Left ventricle myocardium inferior (tissue), 1 donor: ENCODE measurements at places on chromosomes 7 and 10. TPM values are rescaled to one million over a fixed set of nuclear protein-coding genes. Genes with fewer than 3 reads are reported as not detected.

DNA sequence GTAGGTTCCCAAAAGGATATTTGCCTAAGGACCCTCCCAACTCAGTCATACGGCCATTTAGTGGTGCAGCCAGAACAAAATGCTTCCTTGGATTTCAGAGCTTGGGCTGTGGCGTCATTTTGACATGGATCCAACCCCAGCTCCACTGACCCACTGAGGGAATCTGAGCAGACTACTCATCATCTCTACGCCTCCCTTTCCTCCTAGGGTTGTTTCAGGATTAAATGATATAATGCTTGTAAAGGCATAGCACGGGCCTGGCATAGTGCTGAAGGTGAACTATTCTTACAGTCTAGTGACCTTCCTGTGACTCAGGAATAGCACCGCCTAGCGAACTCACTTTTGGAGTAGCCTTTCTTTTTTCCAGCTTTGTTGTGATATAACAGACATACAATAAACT, 70.3 kb upstream of the LOXL4 start:
- peaks cover 23% of the 10 kb centered on the region for H3K4me1 ChIP-seq
- no peak for DNase-seq
- H3K4me3 ChIP-seq = no peak overlapping the region
- no peak overlapping the region for H3K27ac ChIP-seq
- no peaks in the 10 kb centered on the region for H3K36me3 ChIP-seq

DNA sequence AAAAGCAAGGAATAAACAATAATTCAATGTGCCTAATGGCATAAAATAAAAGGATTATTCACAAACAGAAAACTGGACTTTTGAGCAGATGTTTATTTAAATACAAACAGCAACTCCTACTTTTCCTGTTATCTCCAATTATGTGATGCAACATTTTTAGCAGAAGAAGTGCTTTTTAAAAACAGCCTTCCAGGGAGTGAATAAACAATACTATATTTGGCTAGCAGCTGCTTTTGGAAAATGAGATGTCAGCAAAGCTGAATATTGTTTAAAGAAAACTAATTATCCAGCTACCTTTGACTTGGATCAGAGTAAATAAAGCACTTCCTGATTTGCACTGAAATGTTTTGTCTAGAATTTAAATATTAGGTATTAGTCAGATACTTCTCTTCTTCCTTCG, 23.2 kb downstream of the CDK1 start:
- DNase-seq = no peak
- peaks cover 5% of the 10 kb centered on the region for H3K4me1 ChIP-seq
- no peaks in the 10 kb centered on the region for H3K27me3 ChIP-seq
- H3K27ac ChIP-seq = no peak overlapping the region

DNA sequence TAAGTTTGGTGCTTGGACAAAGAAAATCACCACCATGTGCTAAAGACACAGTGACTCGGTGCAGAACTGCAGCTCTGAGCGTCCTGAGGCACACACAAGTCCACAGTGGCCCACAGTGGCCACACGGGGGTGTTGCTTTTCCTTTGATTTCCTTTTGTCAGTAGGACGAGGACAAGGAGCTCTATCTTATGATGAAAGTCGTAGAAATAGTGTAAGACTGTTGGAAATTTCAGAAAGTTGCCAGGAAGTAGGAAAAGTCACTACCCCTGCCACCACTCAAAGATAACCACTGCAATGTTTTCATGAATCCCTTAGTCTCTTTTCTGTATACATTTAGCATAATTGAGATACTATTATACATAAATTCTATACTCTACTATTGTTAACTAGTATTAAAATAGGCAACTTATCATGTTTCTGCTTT, 146.0 kb downstream of the TNS3 start:
- H3K36me3 ChIP-seq = peaks cover 16% of the 10 kb centered on the region
- H3K27me3 ChIP-seq = no peaks in the 10 kb centered on the region
- DNase-seq = peak; percentile 63
- no peak overlapping the region for H3K27ac ChIP-seq
- peaks cover 8% of the 10 kb centered on the region for H3K4me1 ChIP-seq

GRID2IP gene
- not detected for total RNA-seq

DNA sequence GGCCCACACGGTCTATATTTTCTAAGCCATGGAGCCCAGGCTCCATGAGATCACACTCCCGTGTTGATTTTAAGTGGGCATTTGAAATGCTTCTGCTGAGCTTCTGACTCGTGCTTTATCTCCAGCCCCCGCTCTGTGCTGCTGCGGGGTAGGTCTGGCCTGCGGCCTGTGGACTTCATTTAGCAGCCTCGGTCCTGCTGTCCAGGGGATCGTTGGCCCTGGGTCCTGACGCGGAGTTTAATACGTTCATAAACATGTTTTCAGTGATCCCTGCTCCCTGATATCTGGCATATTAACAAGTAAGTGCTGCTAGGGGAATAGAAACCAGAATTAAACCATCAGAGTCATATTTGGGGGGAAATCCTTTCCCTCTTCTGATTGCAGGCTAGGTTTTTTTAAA, 540.3 kb upstream of the MGMT start:
- H3K4me3 ChIP-seq = no peak overlapping the region
- DNase-seq = peak; percentile 60
- H3K36me3 ChIP-seq = no peaks in the 10 kb centered on the region
- H3K27me3 ChIP-seq = peaks cover 68% of the 10 kb centered on the region
- H3K27ac ChIP-seq = peak overlapping the region; percentile 79

RAMP3 gene
- 30.7 TPM for total RNA-seq

OLAH gene
- not detected for total RNA-seq

DNA sequence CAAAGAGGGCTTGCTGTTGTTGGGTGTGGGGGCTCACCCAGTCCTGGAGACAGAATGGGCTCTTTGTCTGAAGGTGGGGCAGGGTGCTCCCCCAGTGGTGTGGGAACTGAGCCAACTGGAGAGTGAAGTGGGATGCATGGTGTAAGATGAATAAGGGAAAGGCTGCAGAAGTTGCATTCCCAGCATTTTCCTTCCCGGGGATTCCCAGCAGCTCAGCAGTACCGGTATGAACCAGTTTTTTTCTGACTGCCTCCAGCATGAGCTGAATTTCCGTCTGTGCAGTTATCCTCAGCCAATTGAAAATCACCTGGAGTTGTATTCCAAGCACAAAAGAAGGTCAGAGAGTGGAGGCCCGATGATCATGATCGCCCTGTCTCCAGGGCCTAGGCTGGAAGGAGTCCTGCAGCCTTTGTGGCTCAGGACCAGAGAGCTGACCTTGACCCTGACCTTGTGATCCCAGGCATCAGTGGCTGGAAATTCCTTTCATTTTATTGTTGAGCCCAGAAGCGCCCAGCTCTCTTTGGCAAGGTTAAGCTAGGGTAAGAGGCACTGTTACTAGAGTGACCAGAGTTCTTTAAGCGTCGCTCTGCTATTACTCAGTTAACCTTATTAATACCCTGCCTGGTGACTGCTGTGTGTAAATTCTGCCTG, 33.4 kb downstream of the OGDH start:
- H3K4me1 ChIP-seq = peaks cover 91% of the 10 kb centered on the region
- H3K27ac ChIP-seq = peak overlapping the region; percentile 86
- DNase-seq = peak; percentile 36
- no peaks in the 10 kb centered on the region for H3K27me3 ChIP-seq

DNA sequence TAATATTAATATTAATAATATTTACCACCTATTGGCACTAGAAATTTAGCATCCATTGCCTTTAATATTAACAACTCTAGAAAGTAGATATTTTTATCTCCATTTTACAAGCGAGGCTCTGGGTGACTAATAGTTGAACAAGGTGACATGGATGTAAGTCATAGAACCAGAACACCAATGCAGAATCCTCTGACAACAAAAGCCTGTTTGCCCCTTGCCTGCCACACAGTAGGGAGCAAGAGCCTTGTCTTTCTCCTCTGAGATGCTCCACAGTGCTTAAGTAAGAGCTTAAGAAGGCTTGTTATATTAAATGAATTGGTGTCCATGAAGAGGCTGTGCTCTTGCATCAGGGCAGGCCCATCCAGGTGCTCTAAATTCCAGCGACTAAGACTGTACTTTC, 51.2 kb upstream of the LBX1 start:
- peaks cover 73% of the 10 kb centered on the region for H3K27me3 ChIP-seq
- no peak for DNase-seq
- H3K4me3 ChIP-seq = no peak overlapping the region
- no peak overlapping the region for H3K27ac ChIP-seq
- H3K36me3 ChIP-seq = no peaks in the 10 kb centered on the region

DNA sequence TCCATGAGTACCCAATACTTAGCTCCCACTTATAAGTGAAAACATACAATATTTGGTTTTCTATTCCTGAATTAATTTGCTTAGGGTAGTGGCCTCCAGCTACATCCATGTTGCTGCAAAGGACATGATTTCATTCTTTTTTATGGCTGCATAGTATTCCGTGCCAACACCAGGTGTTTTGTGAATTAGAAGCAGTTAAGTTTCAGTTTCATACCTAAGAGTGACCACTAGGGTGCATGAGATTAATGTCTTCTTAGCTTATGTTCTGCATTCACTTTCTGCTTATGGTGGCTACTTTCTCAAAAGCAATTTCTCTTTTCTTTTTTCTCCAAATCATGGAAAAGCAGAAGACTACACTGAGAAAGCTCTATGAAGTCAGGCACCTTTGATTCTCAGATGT, 65.1 kb upstream of the VSTM2A start:
- H3K4me3 ChIP-seq = no peak overlapping the region
- H3K27me3 ChIP-seq = no peaks in the 10 kb centered on the region
- H3K36me3 ChIP-seq = no peaks in the 10 kb centered on the region
- DNase-seq = no peak

GRCh38 chr7:36884351-36884750, 160.1 kb upstream of the AOAH start:
- no peak overlapping the region for H3K27ac ChIP-seq
- peaks cover 17% of the 10 kb centered on the region for H3K36me3 ChIP-seq
- no peak overlapping the region for H3K4me3 ChIP-seq
- H3K27me3 ChIP-seq = no peaks in the 10 kb centered on the region
- DNase-seq = no peak

TUBAL3 gene
- total RNA-seq = 0.36 TPM

GRCh38 chr7:73715648-73716317, 3.7 kb downstream of the STX1A start:
- H3K36me3 ChIP-seq = no peaks in the 10 kb centered on the region
- DNase-seq = no peak
- H3K4me3 ChIP-seq = no peak overlapping the region
- H3K4me1 ChIP-seq = peaks cover 35% of the 10 kb centered on the region
- no peak overlapping the region for H3K27ac ChIP-seq

HECW1 gene
- not detected for total RNA-seq

DNA sequence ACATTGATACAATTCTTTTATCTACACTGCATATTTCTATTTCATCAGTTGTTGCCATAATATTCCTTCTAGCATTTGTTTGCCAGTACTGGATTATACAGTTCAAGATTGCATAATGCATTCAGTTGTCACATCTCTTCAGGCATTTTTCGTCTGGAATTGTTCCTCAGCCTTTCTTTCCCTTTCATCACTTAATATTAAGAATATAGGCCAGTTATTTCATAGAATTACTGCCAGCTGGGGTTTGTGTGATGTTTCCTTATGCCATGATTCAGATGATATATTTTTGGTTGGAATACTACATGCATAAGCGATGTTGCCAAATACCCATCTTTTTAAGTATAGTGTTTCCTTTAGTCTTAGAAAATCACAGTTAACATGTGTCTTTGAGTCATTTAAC, 20.8 kb downstream of the KIFBP start:
- no peak for DNase-seq
- H3K36me3 ChIP-seq = peaks cover 85% of the 10 kb centered on the region
- H3K4me1 ChIP-seq = peaks cover 3% of the 10 kb centered on the region
- H3K27ac ChIP-seq = no peak overlapping the region

- H3K27ac ChIP-seq = no peak overlapping the region
- no peaks in the 10 kb centered on the region for H3K36me3 ChIP-seq
- peaks cover 86% of the 10 kb centered on the region for H3K27me3 ChIP-seq
- peak overlapping the region; percentile 6 for H3K4me3 ChIP-seq
Measured at GRCh38 chr7:154794147-154794780, 208.7 kb downstream of the PAXIP1 start.

- H3K27me3 ChIP-seq = no peaks in the 10 kb centered on the region
- no peaks in the 10 kb centered on the region for H3K36me3 ChIP-seq
- peaks cover 5% of the 10 kb centered on the region for H3K4me1 ChIP-seq
Measured at GRCh38 chr10:51358227-51358626, 283.9 kb downstream of the PRKG1 start.

LDB3 gene
- 1,542 TPM for total RNA-seq

PLXDC2 gene
- 16.6 TPM for total RNA-seq

DNA sequence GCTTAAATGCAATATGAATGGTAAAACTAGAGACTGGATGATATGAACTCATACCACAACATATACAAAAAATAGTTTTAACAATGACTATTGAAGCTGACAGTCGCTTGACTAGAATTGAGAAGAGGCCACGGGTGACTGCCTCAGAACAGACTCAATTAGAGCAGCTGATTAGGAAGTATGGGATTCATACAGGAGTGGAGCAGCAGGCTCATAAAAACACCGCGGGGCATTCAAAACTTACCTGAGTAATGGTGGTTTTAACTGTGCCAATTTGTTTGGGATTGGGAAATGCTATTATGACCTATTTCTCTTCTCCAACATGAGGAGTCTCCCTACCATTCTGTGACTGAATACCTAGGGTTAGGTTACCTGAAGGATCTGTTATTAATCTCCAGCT, 2.1 kb downstream of the CADPS2 start:
- H3K36me3 ChIP-seq = no peaks in the 10 kb centered on the region
- no peak for DNase-seq
- H3K4me1 ChIP-seq = peaks cover 75% of the 10 kb centered on the region
- H3K27ac ChIP-seq = no peak overlapping the region

- peaks cover 12% of the 10 kb centered on the region for H3K4me1 ChIP-seq
- H3K36me3 ChIP-seq = peaks cover 84% of the 10 kb centered on the region
- H3K27ac ChIP-seq = no peak overlapping the region
- no peaks in the 10 kb centered on the region for H3K27me3 ChIP-seq
- DNase-seq = no peak
- H3K4me3 ChIP-seq = no peak overlapping the region
Measured at GRCh38 chr7:129728875-129729467, 117.5 kb downstream of the NRF1 start.

SUGCT gene
- total RNA-seq = 5.0 TPM

GRCh38 chr10:30536578-30536977, 93.0 kb downstream of the LYZL2 start:
- peak overlapping the region; percentile 82 for H3K27ac ChIP-seq
- no peaks in the 10 kb centered on the region for H3K36me3 ChIP-seq
- H3K4me1 ChIP-seq = peaks cover 35% of the 10 kb centered on the region
- H3K4me3 ChIP-seq = no peak overlapping the region
- no peak for DNase-seq
- no peaks in the 10 kb centered on the region for H3K27me3 ChIP-seq

- H3K4me3 ChIP-seq = peak overlapping the region; percentile 61
- DNase-seq = peak; percentile 55
- H3K4me1 ChIP-seq = peaks cover 13% of the 10 kb centered on the region
- no peak overlapping the region for H3K27ac ChIP-seq
Measured at GRCh38 chr7:64876792-64877713, 26.0 kb upstream of the ZNF273 start.
